Endothelial cell of coronary artery (primary cell): ENCODE measurements at places on chromosomes 2 and 18. TPM values are rescaled to one million over a fixed set of nuclear protein-coding genes. Genes with fewer than 3 reads are reported as not detected.

NFATC1 gene
- 3.0 and 3.4 TPM in 2 replicates for total RNA-seq

LYPD6 gene
- 0.47 and 1.8 TPM in 2 replicates for total RNA-seq

CAPN13 gene
- total RNA-seq: not detected in 2 replicates

IL1R1 gene
- 2.4 and 23.2 TPM in 2 replicates for total RNA-seq

KCNJ3 gene
- total RNA-seq: not detected in 2 replicates

ZNF396 gene
- total RNA-seq: 0.36 and 0.56 TPM in 2 replicates

SKOR2 gene
- not detected in 2 replicates for total RNA-seq

STEAP3 gene
- 2.4 and 13.3 TPM in 2 replicates for total RNA-seq

NPHP1 gene
- total RNA-seq: 2.7 and 4.3 TPM in 2 replicates

INPP5D gene
- total RNA-seq: 26.9 and 28.6 TPM in 2 replicates

MYO5B gene
- 0.54 and 1.4 TPM in 2 replicates for total RNA-seq

SIX3 gene
- not detected in 2 replicates for total RNA-seq

SCN2A gene
- under 0.01 TPM in 2 replicates for total RNA-seq

ABCG8 gene
- not detected in 2 replicates for total RNA-seq

ORC4 gene
- 18.4 and 35.2 TPM in 2 replicates for total RNA-seq

ONECUT2 gene
- under 0.01 TPM in 2 replicates for total RNA-seq

SPATS2L gene
- 26.7 and 27.0 TPM in 2 replicates for total RNA-seq

FOXD4L1 gene
- 0.18 TPM in 1 of 2 replicates, not detected in the other for total RNA-seq

CNGA3 gene
- not detected in 2 replicates for total RNA-seq

CFAP210 gene
- not detected in 2 replicates for total RNA-seq

CTNNA2 gene
- not detected in 2 replicates for total RNA-seq

CYS1 gene
- 0.09 and 0.19 TPM in 2 replicates for total RNA-seq

SLC4A1AP gene
- 25.8 and 26.7 TPM in 2 replicates for total RNA-seq

ZSWIM2 gene
- total RNA-seq: not detected in 2 replicates

PFN4 gene
- total RNA-seq: 0.18 and 0.28 TPM in 2 replicates

DCDC2C gene
- total RNA-seq: not detected in 2 replicates

PHLPP1 gene
- 3.9 and 9.6 TPM in 2 replicates for total RNA-seq

PARD6G gene
- total RNA-seq: 0.75 and 1.3 TPM in 2 replicates

ITGA4 gene
- total RNA-seq: 4.6 and 22.4 TPM in 2 replicates

CRYGD gene
- total RNA-seq: not detected in 2 replicates
